Fibroblast of the aortic adventitia (primary cell): ENCODE measurements at places on chromosomes 1 and 21. TPM values are rescaled to one million over a fixed set of nuclear protein-coding genes. Genes with fewer than 3 reads are reported as not detected.

DNA sequence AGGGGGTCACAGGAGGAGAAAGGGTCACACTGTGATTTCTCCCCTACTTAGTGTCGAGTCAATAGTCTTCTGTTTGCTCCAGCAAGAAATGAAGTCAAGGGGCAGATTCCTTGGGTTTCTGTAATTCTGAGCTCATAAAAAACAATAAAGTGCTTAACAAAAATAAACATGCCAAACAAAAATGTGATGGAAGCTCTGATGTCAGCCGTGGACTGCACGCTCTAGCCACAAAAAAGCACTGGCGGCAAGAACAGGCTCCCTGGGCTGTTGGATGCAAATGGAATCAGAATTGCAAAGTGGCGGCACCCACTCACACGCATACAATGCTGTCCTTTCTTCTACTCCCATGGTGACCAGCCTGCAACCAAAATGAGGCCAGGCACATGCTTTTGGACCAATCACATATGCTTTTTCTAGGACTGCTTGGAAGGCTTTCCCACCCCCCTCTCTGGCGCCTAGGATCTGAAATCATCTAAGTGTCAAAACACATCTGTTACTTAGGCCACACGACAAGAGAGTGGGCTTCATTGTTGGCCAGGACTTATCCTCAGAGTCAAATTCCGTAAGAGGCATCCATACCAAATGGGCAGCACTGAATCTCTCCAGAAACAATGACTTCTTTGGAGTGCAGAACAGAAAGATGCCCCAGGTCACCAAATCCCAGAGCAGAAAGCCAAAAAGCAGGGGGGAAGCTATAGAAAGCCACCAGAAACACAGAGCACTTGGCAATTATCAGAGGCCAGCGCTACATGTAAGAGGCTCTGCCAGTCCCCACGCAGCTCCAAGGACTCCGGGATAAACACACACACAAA, 9.2 kb downstream of the C1orf198 start:
- DNase-seq: no peak

- no peak for DNase-seq
Measured at GRCh38 chr1:39791838-39792237, 3.2 kb upstream of the BMP8B start.

DNA sequence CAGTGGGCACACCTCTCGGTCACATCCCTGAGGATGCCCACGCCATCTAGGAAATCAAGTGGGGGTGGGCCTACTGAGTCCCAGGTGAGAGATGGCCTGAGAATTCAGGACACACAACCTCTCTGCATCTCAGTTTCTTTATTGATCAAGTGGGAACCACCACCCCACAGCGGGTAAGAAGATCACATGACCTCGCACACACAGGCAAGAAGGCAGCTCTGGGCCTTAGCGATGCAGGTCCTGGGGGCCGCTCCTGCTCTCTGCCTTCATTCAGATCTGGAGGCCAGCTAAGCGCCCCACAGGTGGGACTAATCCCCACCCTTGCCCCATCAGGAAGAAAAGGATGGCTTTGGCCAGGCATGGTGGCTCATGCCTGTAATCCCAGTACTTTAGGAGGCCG, 63.2 kb downstream of the PGBD5 start:
- DNase-seq: no peak

DNA sequence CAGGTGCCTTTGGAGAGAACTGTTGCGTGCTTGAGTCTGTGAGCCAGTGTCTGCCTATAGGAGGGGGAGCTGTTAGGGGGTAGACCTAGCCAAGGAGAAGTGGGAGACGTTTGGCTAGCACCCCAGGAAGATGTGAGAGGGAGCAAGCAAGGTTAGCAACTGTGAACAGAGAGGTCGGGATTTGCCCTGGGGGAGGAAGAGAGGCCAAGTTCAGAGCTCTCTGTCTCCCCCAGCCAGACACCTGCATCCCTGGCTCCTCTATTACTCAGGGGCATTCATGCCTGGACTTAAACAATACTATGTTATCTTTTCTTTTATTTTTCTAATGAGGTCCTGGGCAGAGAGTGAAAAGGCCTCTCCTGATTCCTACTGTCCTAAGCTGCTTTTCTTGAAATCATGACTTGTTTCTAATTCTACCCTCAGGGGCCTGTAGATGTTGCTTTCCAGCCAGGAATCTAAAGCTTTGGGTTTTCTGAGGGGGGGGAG, 2.4 kb downstream of the BTG2 start:
- DNase-seq: no peak

INKA2 gene
- total RNA-seq: 0.27 TPM in 1 of 2 replicates, not detected in the other

- DNase-seq: no peak
Measured at GRCh38 chr1:155309423-155310021, 856 bp downstream of the FDPS start.

DNA sequence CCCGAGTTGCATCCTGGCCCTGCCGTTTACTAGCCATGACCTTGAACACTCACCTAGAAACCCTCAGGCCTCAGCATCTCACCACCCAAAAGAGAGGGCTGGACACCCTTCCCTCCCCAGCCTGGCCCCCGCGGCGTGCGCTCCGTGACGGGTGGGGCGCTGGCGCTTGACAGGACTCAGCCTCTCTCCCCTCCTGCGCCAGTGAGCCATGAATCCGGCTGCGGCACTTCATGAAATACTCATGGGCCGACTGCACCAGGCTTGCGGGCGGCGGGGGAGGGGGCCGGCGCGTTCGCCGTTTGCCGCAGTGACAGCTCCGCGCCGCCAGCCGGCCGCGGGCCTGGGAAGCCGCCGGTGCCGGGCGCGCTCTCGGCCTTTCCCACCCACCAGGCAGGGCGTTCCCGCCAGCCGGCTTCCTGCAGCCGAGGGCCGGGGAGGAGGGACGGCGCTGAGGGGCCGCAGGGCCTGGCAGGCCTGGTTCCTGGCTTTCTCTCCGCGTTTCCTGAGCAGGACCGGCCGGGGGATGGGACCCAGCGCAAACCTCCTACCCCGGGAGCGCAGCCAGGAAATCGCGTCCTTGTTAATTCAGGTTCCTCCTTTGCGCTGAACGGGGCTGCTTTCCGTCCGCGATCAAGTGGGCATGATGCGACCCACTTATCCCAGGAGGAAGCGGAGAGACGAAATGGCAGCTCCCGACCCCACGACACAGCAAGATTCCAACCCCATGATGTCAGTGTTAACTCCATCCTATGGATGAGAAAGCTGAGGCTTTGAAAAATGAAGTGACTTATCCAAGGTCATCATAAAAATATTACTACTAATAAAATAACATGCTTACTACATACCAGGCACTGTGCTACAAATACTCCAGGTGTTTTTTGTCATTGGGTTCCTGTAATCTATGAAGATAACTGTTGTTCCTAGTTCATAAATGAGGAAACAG, 9.1 kb upstream of the LUZP1 start:
- peak; percentile 78 for DNase-seq

DNA sequence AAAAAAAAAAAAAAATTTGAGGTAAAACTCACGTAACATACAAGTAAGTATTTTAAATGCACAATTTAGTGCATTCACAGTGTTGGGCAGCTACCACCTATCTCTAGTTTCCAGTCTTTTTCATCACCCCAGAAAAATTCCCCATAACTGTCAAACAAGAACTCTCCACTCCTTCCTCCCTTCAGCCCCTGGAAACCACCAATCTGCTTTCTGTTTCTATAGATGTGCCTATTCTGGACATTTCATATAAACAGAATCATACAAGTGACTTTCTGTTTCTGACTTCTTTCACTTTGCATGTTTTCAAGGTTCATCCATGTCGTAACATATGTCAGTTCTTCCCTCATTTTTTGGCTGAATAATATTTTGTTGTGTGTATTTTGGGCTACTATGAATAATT, 24.9 kb upstream of the ETS2 start:
- no peak for DNase-seq

OR2T35 gene
- not detected in 2 replicates for total RNA-seq

KCNH1 gene
- not detected in 2 replicates for total RNA-seq

- peak; percentile 2 for DNase-seq
Measured at GRCh38 chr21:16425376-16425775, 695.6 kb downstream of the USP25 start.

DNA sequence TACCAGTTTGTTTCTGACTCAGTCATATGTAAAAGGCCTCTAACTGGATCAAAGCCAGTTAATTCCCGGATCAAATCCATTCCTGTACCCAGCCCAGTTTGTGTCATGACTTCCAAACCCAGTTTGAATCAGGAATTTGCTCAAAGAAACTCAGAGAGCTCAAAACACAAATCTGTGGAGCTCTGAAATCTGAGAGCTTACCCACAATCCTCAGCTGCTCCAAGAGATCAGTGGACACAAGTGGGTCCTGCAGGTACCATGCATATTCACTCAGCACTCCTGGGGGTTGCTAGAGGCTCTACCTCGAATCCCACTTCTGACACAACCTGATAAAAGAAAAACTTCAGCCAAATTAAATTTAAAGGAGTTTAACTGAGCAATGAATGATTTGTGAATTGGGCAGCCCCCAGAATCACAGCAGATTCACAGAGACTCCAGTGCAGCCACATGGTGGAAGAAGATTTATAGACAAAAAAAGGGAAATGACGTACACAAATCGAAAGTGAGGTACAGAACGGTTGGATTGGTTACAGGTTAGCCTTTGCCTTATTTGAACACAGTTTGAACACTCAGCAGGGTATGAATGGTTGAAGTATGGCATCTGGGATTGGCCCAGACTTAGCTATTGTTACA, 11.9 kb upstream of the MRPL55 start:
- peak; percentile 83 for DNase-seq

- no peak for DNase-seq
Measured at GRCh38 chr1:182740120-182740519, 49.5 kb upstream of the NPL start.

OPTC gene
- not detected in 2 replicates for total RNA-seq

GRCh38 chr1:1390675-1391074, 8.5 kb downstream of the CCNL2 start:
- no peak for DNase-seq

DNA sequence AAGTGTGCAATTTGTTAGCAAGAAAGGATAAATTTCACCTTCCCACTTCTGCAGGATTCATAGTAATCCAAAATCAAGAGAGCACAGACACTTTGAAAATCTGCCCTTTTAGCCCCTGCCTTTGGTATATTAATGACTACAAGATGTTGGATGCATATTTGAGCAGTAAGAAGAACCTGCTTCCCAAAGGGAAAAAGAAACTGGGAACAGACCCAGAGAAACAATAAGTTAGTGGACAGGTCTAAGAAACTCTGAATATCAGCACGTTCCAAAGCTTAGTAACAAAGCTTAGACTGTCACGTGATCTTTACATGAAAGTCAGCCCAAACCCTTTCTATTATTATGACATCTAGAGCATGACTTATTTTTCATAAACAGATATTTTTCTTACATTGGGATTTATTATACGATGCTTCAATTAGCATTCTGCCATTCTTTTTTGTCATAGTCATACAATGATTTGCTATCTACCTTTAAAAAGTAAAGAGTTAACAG, 390.9 kb upstream of the ADGRL2 start:
- peak; percentile 5 for DNase-seq

LHX8 gene
- total RNA-seq: 0.09 TPM in 1 of 2 replicates, not detected in the other

SNRPE gene
- total RNA-seq: 95.4 and 105 TPM in 2 replicates

RNF11 gene
- total RNA-seq: 78.1 and 112 TPM in 2 replicates

DR1 gene
- 11.8 and 60.6 TPM in 2 replicates for total RNA-seq

DNA sequence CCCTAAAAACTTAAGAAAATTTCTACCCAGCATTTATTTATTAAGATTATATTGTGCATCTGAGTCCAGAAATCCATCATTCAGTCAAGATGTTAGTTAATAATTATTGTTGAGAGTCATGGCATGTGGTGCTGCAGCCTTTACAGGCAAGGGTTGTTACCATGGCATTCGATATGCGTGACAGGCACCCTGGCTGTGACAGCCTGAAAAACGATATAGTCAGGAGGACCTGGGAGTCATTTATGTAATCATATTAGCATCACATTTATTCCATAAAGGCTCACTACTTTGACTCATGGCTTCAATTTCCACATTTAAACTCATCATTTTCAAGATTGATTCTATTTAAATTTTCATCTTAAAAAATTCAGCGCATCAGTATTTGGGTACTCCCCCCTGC, 68.0 kb downstream of the CACHD1 start:
- DNase-seq: no peak

- no peak for DNase-seq
Measured at GRCh38 chr1:244839656-244840055, 4.2 kb downstream of the COX20 start.

- peak; percentile 66 for DNase-seq
Measured at GRCh38 chr1:93659822-93660503, 21.7 kb downstream of the BCAR3 start.

PDE4DIP gene
- total RNA-seq: 149 and 228 TPM in 2 replicates

DNA sequence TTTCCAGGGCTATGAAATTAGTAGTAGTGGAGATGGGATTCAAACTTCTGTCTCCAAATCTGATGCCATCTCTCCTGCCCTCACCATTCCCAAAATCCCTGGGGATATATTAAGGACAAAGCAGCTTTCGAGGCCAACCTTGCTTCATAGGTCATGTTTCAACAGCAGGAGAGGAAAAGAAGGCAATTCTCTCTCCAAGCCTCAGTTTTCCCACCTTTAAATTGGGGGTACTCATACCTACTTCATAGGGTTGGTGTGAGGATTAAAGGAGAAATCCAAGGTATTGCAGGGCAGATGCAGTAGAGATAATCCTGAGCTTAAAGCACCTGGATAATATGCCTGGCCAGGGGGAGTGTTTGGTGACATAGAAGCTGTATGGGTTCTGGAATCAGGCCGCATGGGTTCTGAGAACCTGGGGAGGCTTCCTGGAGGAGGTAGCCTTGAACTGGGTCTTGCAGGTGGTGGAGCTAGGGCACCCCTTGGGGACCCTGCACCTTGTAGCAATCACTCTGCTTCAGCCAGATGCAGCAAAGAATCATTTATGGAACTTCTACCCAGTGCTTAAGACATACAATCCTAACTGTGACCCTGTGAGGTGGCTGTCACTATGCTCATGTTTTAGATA, 10.7 kb upstream of the IFFO2 start:
- no peak for DNase-seq

GRCh38 chr1:173329726-173330125, 122.6 kb upstream of the TNFSF4 start:
- DNase-seq: peak; percentile 46
